CD4-positive, alpha-beta memory T cell (primary cell): ENCODE measurements at places on chromosomes 1 and 21.
A peak's percentile ranks its signal among the peaks of the same experiment; 100 is the strongest.

DNA sequence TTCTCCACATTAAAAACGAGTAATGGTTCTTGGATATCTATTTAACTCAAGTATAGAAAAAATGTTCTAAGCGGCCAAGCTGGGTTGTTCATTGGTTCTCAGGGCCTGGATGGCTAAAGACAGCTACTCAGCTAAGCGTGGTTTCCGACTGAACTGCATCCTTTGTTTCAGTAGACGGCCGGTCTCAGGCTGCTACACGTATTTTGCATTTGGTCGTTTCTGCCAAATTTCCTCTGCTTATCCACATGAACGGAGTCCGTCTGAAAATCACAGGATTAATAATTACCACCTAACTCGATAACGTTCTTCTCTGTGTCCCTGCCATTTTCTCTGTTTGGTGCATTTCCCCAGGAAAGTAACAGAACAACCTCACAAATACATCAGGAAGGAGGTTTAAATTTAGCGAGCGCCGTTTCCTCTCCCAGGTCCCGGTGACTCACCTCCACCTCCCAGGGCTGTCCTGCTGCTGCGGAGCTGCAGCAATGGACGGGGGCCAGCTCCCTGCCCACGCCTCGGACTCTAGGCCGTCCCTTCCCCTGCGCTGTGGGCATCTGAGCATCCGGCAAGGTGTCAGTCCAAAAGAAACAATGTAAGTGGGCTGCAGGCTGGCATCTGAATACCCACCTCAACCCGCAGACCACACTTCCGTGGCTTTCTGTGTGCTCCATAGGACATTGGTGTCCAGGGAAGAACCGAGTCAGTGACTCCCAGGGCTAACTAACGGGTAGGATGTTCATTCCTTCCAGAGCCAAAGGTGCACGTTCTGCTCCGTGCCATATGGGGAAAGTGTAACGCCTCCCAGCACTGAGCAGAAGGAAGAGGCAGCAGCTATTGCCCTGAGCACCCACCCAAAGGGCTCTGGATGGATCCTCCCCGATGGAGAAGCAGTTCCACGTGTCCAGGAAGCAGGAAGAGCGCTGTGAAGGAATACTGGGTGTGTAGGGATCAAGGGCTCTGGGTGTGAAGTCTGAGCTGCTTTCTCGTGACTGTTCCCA, 4.1 kb upstream of the GABRD start:
- DNase-seq = no peak

DNA sequence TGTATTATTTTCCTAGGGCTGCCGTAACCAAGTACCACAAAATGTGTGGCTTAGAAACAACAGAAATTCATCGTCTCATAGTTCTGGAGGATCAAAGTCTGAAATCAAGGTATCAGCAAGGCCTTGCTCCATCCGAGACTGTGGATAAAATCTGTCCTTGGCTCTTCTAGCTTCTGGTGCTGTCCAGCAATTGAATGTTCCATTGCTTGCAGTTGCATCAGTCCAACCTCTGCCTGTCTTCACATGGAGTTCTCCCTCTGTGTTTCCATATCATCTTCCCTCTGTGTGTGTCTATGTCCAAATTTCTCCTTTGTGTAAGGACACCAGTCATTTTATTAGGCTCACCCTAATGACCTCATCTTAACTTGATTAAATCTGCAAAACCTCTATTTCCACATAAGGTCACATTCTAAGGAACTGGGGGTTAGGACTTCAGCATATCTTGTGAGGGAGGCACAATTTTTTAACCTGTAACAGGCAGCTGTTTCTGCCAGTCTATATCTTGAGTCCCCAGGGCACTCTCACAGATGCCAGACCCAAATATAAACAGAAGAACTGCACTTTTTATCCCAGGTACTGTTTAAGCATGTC, 84.2 kb downstream of the ERG start:
- no peak for DNase-seq

DNA sequence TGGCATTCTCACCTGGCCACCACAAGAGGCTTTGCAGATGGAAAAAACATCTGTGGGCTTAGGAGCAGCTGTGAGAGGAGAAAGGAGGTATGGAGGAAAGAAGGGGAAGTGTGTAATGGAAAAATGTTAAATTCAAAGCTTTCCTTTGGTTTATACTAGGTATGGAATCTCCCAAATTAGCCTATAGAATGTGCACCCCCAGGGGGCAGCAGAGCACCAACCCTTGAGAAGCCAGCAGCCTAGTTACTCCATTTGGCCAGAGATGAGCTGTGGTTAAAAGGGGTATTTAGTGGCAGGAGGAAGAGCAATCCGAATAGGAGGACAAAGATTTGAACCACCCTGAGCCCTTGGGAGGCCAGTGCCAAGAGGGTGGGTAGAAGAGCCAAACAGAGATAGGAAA, 97.5 kb upstream of the CTTNBP2NL start:
- no peak for DNase-seq

DNA sequence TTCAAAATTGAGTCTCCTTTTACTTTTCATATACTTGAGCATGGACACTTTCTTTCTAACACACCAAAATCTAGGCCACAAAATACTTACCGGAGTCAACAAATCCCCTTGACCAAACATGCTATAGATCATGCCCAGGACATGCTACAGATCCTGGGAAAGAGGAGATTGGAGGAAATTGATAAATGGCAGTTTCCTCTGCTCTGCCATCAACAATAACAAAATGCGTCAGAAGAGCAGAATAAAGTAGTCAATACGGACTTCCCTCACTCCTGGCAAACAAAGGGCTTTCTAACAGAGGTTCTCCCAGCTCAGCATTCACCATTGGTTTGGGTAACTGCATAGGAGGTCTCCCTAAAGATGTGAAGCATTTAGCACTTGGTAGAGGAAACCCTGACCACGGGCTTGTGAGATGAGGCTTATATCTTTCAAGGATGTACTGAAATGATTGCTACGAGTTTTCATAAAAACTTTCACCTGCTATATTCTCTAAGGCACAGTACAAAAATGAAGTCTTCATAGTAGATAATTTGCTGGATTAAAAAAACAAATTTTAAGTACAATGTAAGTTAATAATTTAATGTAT, 283.8 kb upstream of the RUNX1 start:
- DNase-seq = no peak

DNA sequence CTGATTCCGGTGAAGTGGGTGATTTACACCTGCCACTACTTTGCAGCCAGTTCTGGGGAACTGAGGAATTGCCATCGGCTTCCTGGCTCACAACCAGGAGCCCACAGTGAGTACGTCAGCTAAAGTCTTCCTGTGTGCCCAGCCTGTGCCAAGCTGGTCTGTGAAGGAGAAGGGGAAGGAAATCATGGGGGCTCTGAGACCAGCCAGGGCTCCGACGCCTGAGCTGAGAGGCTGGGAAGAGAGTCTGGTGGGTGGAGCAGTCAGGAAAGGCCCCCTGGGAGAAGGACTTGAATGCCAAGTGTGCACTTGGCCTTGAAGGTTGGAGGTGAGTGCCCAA, 1.2 kb downstream of the LURAP1 start:
- no peak for DNase-seq

DNA sequence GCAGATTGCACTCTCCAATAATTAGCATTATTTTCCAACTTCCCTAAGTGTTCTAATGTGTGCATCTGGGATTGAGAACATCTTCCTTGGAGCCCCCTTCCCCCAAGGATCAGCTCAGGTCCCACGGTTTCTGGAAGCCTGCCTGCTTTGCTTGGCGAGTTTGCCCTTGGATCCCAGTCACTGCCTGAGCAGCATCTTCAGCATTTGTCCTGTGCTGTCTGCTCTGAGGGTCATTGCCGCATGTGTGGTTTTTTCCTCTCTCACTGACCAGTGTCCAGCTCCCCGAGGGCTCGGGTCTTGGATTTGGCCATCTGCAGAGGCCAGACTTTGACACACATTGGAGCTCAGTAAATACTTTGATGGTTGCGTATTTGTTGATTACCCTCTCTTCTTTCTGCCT, 18.1 kb downstream of the VANGL2 start:
- no peak for DNase-seq

DNA sequence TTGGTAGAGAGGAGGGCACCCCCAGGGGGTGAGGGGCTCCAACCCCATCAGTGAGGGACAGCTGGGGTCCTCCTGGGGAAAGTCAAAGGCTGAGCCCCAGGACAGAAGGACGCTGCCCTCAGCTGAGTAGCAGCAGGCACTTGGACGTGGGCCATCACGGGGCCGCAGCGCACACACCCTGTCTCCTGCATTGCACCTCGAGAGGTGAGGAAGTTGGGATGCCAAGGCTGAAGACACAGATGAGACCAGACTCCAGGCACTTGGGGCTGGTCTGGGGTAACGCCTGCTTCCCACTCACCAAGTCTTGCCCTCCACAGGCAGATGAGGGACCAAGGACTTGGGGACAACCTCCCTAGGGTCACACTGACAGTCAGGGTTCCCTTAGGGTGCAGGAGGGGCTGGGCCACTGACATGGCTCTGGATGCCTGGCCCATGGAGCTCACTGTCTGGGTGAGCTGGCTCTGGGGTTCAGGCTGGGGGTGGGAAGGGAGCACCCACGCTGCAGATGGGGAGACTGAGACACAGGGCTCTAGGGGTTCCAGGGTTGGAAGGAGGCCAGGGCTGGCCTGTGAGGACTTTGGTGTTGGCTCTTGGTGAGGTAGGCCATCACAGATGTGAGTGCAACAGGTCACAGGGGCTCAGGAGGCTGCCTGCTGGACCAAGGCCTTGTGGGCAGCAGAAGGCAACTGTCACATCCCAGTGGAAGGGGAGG, 16.6 kb upstream of the ZNF678 start:
- no peak for DNase-seq

DNA sequence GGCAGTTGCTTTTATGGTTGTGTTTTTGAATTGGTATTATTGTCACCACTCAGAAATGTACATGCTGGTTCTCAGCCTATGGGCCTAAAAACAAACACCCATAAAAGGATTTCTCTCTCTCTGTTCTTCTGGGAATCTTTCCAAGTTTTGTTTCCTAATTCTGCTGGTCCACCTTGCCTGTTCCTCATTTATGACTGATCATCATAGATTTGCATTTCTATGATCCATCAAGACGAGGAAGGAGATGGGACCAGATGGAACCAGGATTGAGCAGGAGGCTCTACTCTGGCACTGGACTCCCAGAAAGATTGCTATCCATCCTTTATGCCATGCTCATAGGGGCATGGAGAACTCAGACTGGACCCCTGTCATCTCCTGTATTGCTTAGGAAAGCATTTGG, 162.2 kb downstream of the C1orf94 start:
- no peak for DNase-seq

GRCh38 chr1:31442648-31442994, 29.6 kb downstream of the SERINC2 start:
- DNase-seq = no peak

GRCh38 chr1:2921970-2922686, 99.1 kb upstream of the ACTRT2 start:
- peak; percentile 19 for DNase-seq

- DNase-seq = no peak
Measured at GRCh38 chr1:29450591-29450990, 214.3 kb downstream of the PTPRU start.

GRCh38 chr1:58157256-58157655, 389.3 kb downstream of the OMA1 start:
- no peak for DNase-seq

GRCh38 chr1:219549215-219549614, 63.7 kb downstream of the ZC3H11B start:
- DNase-seq = no peak

- no peak for DNase-seq
Measured at GRCh38 chr1:47703156-47703825, 265.4 kb downstream of the FOXD2 start.

DNA sequence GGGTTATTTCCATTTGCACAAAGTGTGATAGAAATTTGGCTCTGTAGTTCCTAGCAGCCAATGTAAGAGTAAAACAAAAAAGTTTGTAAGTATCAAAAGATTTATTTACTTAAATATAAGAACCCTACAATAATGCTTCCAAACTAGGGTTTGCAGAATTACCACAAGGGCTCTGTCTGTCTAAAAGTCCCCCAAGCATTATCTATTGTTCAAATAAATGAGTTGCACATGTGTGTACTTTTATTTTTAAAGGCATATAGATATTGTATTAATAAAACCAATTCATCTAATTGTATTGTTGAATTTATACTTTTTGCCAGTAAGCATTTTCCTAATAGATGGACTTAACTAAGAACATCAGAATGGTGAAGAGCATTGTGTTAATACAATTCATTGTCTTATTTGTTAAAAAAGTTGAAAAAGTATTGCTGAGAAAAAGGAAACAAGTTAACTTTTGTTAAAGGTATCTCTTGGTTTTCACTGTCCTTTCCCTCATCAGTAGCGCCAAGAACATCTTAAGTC, 863 bp upstream of the PTPRC start:
- DNase-seq = no peak

- no peak for DNase-seq
Measured at GRCh38 chr1:2574350-2574749, 12.2 kb upstream of the PRXL2B start.

- DNase-seq = no peak
Measured at GRCh38 chr1:63789856-63790605, 16.2 kb downstream of the ROR1 start.

- peak; percentile 79 for DNase-seq
Measured at GRCh38 chr1:26417111-26417759, 6.6 kb downstream of the LIN28A start.

GRCh38 chr1:5979536-5980313, 12.5 kb downstream of the NPHP4 start:
- no peak for DNase-seq

- DNase-seq = no peak
Measured at GRCh38 chr1:25550683-25551310, 7.4 kb downstream of the LDLRAP1 start.

DNA sequence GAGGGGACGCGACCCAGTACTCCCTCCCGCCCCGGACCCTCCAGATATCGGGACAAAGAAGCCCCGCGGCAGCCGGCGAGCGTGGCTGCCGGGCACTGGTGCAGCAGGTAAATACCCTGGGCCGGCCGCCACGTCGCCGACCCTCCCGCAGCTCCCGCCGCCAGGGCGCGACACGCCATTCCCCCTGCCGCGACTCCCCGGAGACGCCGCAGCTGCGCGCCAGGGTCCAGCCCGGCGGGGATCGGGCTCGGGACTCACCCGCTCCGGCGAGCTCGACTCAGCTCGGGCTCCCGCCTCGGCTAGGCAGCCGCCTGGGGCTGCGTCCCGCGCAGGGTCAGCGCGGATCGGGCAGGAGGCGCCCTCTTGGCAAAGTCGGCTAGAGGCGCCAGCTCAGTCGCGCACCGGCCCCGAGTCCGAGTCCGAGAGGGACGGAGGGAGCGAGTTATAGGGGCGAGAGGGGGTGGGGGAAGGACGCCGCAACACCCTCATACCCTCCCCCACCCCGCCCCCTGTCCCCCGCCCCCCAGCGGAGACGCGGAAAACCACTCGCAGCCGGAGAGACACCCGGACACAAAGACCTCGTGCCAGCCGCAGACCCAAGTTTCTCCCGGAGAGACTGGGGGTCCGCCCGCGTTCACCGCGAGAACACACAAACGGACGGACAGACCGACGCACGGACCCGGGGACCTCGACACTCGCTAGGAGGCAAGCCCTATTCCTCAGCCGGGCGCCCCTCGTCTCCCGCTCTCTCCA, 985 bp downstream of the SYT6 start:
- no peak for DNase-seq
